ENCODE measurements at places on chromosomes 11 and 22.

DNA sequence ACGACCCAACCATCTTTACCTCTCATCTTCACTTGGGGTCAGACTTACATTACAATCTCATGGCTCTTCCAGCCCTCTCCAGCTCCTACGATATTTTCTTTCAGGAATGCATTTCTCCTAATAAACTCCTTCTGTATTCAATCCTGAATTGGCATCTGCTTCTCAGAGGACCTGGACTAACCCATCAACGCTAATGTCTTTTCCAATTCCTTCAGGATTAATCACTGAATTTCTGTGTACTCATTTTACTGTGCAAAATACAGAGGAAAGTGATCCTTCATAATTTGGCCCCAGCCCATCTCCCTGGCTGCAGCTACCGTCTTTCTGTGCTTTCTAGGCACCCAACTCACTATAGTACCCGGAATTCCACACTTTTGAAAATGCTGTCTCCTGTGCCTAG lies 239.2 kb downstream of the METTL15 start:
- DNase-seq: no peak

- DNase-seq: peak; percentile 72
Observed at GRCh38 chr22:19576460-19577421, 52.5 kb upstream of the CLDN5 start.

GRCh38 chr11:15258433-15259165 lies 143.9 kb downstream of the INSC start:
- DNase-seq: no peak

- DNase-seq: no peak
Observed at GRCh38 chr11:101032991-101033390, 96.6 kb downstream of the PGR start.

DNA sequence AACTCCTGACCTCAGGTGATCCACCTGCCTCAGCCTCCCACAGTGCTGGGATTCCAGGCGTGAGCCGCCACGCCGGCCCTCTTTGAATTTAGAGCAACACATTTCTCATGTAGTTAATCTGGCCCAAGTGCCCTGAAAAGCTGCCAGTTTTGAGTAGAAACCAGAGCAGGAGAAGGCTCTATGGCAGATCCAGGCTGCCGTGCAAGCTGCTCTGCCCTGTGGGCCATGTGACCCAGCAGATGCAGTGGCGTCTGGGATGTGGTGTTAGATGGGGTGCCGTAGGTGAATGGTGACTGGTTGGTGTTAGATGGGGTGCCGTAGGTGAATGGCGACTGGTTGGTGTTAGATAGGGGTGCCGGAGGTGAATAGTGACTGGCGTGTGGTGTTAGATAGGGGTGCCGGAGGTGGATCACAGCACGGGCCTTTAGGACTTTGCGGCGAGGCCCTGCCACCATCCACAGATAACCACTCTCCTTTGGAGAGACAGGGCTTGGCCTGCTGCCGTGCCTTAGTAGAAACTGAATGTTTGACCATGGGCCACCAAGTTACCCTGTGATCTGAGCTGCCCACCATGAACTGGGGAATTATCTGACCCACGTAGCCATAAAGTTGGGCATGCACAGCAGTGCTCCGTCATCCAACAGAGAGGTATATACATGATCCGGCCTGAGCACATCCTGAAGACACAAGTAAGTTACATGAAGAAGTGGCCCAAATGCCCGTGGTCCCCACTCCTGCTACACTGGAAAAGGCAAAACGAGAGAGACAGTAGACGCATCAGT lies 32.7 kb downstream of the ASCL2 start:
- no peak for DNase-seq

DNA sequence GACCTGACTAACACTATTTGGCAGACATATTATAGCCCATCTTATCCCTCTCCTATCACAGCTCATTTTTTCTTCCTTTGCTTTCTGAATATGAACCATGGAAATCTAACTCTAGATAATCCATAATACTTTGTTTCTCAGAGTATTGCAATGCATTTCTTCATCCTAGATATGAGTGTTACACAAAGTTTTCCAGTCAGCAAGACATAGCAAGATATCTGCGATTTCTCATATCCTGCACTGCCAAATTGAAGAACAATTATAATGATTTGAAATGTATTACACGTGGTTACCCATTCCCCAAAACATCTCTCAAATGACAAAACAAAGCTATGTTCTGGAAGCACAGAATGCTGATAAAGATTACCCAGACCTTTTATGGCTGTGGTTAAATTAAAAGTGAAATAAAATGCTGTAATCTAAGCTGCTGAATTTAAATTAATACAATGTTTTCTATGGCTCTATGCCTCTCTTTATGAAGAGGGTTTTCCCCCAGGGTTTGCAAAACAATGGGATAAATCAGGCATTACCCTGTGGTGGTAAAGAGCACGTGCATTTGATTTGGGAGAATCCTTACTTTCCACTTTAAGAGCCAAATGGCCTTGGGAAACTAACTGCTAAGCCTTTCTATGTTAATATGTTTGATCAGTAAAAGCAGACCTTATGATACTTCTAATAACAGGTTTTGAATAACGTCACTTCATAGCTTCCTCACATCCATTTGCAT lies 1291.0 kb upstream of the CNTN5 start:
- DNase-seq: no peak

- DNase-seq: no peak
Observed at GRCh38 chr22:43500792-43501785, 89.3 kb downstream of the MPPED1 start.

GRCh38 chr11:119816660-119817059 lies 87.7 kb upstream of the NECTIN1 start:
- DNase-seq: no peak

DNA sequence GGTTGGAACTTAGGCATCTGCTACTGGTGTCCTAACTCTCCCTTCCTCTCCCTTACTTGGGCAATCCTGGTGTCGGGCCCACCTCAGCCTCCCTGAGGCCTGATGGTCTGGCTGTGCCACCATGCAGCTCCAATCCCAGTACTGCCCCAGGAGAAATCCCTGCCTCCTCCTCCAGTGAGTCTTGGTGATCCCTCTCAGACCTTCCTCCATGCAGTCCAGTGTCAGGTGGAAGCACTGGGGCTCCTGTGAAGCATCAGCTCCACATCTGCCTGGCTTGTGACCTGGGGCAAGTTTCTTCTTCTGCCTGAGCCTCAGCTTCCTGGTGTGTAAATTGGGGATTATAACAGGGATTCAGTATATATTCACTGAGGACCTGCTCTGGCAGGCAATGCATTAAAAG lies 1.8 kb upstream of the PELI3 start:
- DNase-seq: no peak

DNA sequence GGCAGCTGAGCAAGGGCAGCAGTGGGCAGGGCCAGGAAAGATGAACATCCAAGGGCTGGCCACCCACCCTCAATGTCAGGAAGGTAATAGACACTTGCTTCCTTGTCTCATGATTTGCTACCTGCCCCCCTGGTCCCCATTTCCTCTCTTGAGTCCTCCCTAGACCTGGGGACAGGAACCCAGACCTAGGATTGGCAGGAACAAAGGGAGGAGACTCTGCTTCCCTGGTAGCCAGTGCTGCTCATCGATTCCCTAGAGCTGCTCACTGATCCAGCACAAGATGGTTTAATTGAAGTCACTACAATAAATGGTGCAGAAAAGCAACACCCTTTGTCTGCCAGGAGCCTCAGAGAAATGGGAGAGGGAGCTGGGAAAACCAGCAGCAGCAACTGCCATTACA lies 67.8 kb upstream of the CHST1 start:
- no peak for DNase-seq

DNA sequence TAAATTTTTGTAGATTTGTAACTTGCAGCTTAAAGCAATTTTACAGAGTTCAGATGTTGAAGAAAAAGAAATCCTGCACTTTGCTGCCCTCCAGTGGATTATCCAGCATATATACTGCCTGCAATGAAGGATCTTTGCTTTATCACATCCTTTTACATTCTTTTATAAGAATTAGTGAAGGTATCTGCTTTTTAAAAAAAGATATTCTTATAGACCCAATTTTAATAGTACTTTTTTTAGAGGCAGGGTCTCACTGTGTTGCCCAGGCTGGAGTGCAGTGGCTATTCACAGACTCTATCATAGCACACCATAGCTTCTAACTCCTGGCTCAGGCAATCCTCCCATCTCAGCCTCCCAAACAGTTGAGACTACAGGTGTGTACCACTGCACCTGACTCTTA lies 60.7 kb downstream of the TTC17 start:
- DNase-seq: peak; percentile 18

DNA sequence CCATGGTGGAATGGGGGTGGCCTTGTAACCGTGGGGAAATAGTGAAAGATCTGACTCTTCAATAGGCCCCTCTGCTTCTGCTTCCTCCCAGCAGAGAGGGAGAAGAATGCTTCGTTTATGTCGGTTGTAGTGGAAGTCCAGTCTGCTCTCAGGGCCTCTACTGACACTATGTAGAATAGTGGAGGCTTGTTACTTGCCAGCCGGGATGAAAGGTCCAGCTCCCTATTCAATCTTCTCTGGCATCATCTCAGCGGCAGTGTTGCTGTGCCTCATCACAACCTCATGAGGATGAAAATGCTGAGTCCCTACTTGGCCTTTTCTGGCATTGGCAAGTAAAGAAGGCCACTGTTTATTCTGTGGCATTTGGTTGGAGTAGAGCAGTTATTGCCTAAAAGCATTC lies 820.9 kb upstream of the TENM4 start:
- no peak for DNase-seq

- no peak for DNase-seq
Observed at GRCh38 chr11:130435671-130436070, 7.3 kb upstream of the ADAMTS8 start.

GRCh38 chr11:65883786-65884715 lies 4.2 kb downstream of the FIBP start:
- DNase-seq: no peak

DNA sequence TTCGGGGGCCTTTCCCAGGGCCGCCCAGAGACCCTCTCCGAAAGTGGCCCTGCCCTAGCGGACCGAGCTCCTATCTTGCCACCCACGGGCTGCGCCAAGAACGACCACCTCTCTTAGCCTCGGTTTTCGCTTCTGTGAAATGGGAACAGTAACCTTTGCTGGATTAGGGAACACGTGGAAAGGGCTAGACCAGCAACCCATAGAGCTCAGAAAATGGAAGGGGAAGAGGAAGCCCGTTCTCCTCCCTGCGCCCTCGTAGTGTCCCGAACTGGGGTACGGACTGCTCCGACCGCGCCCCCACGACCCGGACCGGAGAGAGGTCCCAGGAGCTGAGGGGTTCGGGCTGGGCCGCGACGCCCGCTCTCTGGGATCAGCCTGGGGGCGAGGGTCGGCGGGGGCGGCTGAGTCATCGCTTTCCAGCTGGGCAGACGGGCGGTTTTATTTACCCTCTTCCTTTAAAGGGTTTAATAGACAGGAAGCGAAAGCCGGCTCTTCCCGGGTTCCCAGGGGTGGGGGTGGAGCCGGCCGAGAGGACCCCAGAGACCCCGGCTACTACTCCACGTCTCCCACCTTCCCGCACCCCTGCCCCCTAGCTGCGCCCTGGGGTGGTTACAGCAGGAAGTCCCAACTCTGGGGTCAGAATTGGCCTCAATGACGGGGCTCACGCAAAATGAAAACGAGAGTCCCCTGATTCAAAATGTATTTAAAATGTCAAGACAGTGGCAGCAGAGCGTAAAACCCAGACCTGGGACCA lies 907 bp upstream of the PHLDA2 start:
- DNase-seq: peak; percentile 77

DNA sequence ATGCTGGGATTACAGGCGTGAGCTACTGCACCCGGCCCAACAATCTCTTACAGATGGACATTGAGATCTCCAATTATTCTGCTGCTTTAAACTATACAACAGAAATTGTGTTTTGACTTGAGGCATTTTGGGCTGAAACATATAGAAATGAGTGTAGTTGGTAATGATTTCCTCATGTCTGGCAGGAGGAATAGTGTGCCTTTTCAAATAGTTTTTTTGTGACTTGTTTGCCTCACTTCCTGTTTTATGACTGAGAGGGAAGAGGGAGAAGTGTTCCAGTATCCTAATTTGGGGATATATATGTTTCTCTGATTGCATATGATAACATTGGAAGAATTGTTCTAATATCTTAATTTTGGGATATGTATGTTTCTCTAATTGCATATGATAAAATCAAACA lies 40.2 kb downstream of the EP300 start:
- no peak for DNase-seq

GRCh38 chr11:122788781-122789535 lies 49.3 kb upstream of the CRTAM start:
- DNase-seq: no peak

DNA sequence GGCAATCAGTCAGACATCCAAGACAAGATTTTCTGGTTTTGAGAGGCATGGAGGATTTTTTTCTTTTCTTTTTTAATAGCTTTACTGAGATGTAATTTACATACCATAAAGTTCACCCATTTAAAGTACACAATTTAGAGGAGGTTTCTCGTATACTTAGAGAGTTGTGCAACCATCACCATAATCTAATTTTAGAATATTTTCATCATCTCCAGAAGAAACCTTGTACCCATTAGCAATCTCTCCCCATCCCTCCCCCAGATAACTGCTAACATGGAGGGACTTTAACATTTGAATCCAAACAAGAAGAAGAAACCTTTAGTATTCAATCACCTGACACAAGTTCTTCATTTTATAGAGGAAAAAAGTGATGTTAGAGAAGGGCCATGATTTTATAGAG lies 83.6 kb downstream of the CLPB start:
- no peak for DNase-seq

- no peak for DNase-seq
Observed at GRCh38 chr11:43837879-43838278, 42.8 kb upstream of the ALKBH3 start.

DNA sequence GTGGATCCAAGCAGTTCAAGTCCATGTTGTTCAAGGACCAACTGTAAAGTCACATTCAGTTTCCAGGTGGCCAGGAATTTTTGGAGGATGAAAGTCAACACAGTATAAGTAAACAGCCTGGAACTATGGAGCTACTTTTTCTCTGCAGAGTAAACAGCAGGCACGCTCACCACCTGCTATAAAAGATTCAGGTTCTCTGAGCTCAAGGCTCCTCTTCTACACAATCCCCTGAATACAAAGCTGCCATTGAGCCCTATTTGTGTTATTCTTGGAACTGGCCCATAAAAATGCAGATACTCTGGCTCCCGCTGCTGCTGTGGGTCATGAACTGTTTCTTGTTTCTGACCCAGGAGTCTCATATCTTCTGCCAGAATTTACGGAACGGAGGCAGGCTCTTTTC lies 56.9 kb upstream of the PRR5 start:
- DNase-seq: no peak

- DNase-seq: peak; percentile 75
Observed at GRCh38 chr11:76672431-76673175, 2.1 kb upstream of the LRRC32 start.

DNA sequence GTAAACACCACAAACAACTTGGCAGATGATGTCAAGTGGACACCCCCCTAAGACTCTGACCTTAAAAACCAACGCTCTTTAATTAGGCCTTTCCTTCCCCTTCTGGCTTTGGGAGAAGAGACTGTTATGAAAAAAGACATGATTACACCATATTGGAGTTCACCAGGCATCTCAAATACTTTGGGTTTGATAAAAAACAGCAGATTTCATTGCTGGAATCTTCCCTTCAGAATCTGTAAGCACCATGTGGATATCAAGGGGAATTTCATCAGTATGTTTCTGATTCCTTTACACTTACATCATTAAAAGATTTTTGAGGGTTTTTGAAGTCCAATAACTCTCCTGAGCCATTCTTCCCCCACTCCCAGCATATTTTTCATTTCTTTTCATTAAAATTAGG lies 85.6 kb downstream of the KIRREL3 start:
- no peak for DNase-seq

All from GM10248 (cell line).